ENCODE measurements at places on chromosomes 1 and 21. TPM values are rescaled to one million over a fixed set of nuclear protein-coding genes. Genes with fewer than 3 reads are reported as not detected.
A peak's percentile ranks its signal among the peaks of the same experiment; 100 is the strongest.

GRCh38 chr1:176144526-176144925 is 62.6 kb downstream of the COP1 start:
- no peak for DNase-seq
- H3K27me3 ChIP-seq = no peaks in the 10 kb centered on the region
- no peak overlapping the region for H3K4me3 ChIP-seq
- no peaks in the 10 kb centered on the region for H3K4me1 ChIP-seq

DNA sequence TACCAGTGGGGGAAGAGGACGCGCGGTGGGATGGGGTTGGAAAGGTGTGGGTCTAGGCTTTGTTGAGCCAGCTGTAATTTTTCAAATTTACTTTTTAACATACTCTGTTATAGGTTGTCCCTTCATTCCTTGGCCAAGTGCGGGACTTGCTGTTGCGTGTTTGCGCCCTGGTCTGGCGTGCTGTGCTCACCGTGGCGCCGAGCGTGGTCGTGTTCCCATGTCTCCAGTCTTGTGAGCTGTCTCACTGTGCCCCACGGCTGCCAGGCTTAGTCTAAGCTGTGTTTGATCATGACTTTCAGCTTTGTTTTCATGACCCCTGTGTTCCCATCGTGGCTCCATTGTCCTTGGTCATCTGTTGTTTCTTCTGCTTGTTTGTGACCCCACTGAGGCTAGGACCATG is 26.0 kb downstream of the TRAPPC10 start:
- no peaks in the 10 kb centered on the region for H3K27me3 ChIP-seq
- no peak overlapping the region for H3K4me3 ChIP-seq
- peaks cover 8% of the 10 kb centered on the region for H3K36me3 ChIP-seq
- H3K4me1 ChIP-seq = no peaks in the 10 kb centered on the region

- no peaks in the 10 kb centered on the region for H3K36me3 ChIP-seq
- no peak for DNase-seq
- peak overlapping the region; percentile 9 for H3K4me3 ChIP-seq
- no peaks in the 10 kb centered on the region for H3K27me3 ChIP-seq
- peaks cover 15% of the 10 kb centered on the region for H3K4me1 ChIP-seq
These were observed 21.7 kb downstream of the CASZ1 start for GRCh38 chr1:10774615-10775310.

DNA sequence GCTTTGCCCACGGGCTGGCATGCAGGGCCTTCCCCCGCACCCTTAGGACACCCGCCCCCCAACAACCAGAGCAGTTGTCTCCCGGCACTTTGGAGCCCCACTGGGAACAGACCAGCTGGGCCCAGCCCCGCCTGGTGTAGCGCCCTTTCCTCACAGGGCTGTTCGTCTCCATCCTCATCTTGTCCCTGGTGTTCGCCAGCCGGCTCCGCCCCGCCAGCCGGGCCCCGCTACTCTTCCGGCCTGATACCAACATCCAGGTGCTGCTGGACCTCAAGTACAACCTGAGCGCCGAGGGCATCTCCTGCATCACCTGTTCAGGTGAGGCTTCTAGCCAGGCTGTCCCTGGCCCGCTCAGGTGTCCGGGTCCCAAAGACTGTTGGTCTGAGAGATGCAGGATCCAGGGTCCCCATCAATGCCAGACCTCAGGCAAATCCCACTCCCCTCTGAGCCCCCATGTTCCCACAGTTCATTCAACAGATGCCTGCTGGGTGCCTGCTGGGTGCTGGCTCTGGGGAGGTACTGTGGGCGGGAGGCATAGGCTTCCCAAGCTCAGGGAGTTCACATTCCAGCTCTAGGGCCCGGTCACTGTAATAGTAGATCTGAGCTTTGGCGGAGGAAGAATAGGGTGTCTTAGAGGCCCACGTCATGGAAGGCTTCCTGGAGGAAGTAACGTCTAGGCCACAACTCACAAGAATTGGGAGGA is 41.7 kb downstream of the DISP3 start:
- DNase-seq = no peak
- H3K27me3 ChIP-seq = no peaks in the 10 kb centered on the region
- no peaks in the 10 kb centered on the region for H3K4me1 ChIP-seq

DNA sequence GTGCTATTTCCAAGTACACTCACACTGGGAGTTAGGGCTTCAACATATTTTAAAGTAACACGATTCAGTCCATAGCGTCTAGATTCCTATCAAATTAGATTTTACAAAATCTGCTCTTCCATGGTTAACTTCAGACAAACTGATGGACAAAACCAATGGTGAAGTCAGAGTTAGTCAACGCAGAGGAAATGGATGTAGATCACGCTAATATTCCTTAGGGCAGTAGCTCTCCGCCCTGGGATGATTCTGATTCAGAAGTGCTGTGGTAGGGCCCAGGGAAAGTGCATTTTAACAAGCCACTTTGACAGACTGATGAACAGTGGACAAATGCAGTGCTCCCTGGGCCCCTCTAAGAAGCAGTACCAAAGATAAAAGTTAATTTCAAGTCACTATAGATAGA is 83.2 kb downstream of the HIVEP3 start:
- no peak overlapping the region for H3K27ac ChIP-seq
- no peak overlapping the region for H3K4me3 ChIP-seq
- DNase-seq = no peak
- H3K4me1 ChIP-seq = no peaks in the 10 kb centered on the region
- H3K27me3 ChIP-seq = no peaks in the 10 kb centered on the region

- no peak for DNase-seq
- H3K4me1 ChIP-seq = no peaks in the 10 kb centered on the region
- no peak overlapping the region for H3K4me3 ChIP-seq
- no peak overlapping the region for H3K27ac ChIP-seq
These were observed 12.4 kb downstream of the CLSTN1 start for GRCh38 chr1:9811239-9811966.

- H3K4me1 ChIP-seq = no peaks in the 10 kb centered on the region
- no peaks in the 10 kb centered on the region for H3K36me3 ChIP-seq
- DNase-seq = no peak
- H3K4me3 ChIP-seq = peak overlapping the region; percentile 15
These were observed 36.2 kb downstream of the UBE2G2 start for GRCh38 chr21:44765231-44766013.

DNA sequence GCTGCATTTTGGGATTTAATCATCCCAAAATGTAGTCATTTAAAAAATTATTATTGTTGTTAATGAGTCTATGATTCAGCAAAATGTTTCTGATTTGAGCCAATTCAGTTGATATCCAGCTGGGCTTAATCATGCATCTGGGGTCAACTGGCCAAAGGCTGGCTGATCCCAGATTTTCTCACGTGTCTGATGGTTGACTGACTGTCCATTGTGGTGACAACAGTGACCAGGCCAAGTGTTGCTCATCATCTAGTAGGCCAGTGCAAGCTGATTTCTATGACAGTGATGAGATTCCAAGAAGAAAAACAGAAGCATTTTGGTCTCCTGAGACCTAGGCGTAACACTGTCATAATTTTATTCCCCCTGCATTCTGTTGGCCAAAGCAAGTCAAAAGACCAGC is 80.1 kb upstream of the ZC3H11B start:
- H3K4me3 ChIP-seq = no peak overlapping the region
- no peaks in the 10 kb centered on the region for H3K27me3 ChIP-seq
- no peaks in the 10 kb centered on the region for H3K36me3 ChIP-seq
- no peaks in the 10 kb centered on the region for H3K4me1 ChIP-seq
- H3K27ac ChIP-seq = no peak overlapping the region

DNA sequence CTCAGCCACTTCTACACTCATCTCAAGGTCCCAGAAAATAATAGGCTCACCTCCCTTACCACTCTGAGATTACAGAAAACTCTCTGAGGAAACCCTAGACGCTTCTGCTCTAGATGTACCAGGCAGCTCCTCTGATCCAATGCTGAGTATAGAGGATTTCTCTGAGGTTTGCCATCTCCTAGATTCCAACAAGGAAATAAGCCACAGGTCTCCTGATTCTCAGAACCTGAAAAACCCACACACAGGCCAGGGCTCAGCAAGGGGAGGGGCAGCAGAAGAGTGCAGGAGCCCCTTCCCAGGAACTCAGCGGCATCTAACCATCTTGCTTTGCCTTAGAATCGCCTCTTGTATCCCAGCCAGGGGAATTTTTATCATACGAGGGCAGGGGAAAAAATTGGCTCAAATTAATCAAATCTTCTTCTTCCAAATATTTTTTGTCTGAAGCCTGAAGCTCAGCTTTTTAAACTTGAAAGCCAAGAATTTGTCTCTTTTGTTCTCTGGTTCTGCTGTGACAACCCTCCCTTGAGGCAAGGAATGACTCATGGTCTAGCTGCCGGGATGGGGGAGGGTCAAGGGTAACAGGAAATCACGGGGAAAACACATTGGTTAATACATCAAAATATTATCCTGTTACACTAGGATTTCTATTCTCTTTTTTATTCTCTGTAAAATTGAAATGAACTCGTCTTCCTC is 30.8 kb downstream of the GORAB start:
- no peaks in the 10 kb centered on the region for H3K36me3 ChIP-seq
- no peak overlapping the region for H3K4me3 ChIP-seq
- peaks cover 13% of the 10 kb centered on the region for H3K4me1 ChIP-seq
- no peaks in the 10 kb centered on the region for H3K27me3 ChIP-seq

DNA sequence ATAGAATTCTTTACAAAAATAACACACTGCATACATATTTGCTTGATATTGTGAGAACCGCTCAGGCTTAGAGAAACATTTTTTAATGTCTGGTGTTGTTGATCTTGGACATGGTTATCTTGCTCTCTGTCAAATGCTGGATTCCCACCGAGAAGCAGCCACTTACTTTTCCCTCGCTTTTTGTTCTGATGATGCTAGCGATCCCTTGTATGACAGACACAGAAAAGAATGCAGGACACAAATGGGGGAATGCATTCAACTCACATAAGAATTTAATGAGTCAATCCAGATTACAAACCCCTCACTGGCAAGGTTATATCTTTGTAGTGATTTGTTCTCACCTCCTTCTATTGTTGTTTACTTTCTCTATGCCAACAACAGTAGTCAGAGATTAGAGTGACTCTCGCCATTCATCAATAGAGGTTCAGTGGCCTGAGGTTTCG is 76.8 kb upstream of the AKT3 start:
- H3K36me3 ChIP-seq = no peaks in the 10 kb centered on the region
- H3K4me1 ChIP-seq = no peaks in the 10 kb centered on the region
- H3K4me3 ChIP-seq = no peak overlapping the region
- no peak overlapping the region for H3K27ac ChIP-seq
- no peaks in the 10 kb centered on the region for H3K27me3 ChIP-seq

DNA sequence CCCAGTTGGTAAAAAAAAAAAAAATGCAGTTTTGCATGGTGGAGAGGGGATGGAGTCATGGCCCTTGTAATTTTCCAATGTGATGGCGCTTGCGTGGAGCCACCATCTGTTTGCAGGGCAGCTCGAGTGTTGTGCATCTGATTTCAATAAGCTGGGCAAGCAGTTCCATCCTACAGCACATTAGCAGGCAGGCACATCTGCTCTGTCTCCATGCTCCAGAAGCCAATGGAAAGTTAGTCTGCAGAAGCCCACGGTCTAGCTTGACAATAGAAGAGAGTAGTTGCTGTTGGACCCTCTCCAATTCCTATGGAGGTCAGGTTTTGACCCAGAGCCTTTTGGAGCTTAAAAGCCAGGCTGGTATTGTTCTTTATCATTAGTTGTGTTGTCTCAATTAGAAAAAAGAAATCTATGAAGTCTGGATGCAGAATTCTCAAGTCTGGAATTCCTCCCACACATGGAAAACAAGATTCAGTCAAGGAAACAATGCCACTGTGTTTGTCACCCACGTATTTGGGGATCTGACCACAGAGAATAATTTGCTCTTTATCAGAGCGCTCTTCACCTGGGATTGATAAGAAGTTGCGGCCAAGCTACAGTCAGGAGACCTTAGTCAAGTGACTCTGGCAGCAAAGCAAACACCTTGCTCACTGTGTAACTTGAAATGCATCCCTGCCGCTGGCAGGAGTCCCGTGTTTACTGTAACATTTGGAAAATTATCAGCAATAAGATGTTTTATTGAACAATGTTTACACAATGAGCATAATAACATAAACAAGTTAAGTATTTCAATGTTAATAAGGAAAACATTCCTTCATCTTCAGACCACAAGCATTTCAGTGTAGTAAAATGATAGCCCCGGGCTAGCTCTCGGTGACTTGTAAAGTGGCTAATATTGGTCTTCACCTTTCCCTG is 20.7 kb downstream of the NGF start:
- no peak overlapping the region for H3K27ac ChIP-seq
- H3K36me3 ChIP-seq = no peaks in the 10 kb centered on the region
- H3K4me1 ChIP-seq = peaks cover 5% of the 10 kb centered on the region
- no peaks in the 10 kb centered on the region for H3K27me3 ChIP-seq
- no peak for DNase-seq

DNA sequence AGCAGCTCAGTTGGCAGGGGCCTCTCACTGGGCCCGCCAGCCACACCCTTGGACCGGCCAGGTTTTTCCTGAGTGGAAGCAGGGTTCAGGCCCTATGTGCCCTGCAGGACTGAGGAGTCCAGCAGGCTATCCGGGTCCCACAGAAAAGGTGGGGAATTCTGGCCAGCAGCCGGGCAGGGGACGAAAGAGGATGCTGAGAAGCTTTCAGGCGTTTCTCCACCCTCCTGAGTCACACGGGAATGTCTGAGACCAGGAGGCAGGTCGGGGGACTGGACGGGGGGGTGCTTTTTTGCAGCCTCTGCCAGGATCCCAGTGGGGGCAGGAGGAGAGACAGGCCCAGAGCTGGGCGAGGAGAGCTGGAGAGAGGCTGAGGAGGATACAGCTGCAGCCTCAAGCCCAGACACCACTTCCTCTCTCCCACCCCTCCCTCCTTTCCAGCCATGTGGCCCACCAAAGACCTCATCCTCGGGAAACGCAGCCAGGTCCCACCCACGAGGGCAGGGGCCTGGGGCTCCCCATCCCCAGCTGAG is 105.4 kb downstream of the SPSB1 start:
- no peaks in the 10 kb centered on the region for H3K27me3 ChIP-seq
- no peak overlapping the region for H3K4me3 ChIP-seq
- no peaks in the 10 kb centered on the region for H3K36me3 ChIP-seq
- H3K4me1 ChIP-seq = no peaks in the 10 kb centered on the region
- no peak for DNase-seq

GRCh38 chr1:55231745-55232144 is 16.6 kb upstream of the USP24 start:
- H3K4me1 ChIP-seq = no peaks in the 10 kb centered on the region
- no peak overlapping the region for H3K4me3 ChIP-seq
- no peak for DNase-seq
- H3K27ac ChIP-seq = no peak overlapping the region
- no peaks in the 10 kb centered on the region for H3K36me3 ChIP-seq

- H3K27ac ChIP-seq = no peak overlapping the region
- no peak for DNase-seq
- H3K4me1 ChIP-seq = no peaks in the 10 kb centered on the region
- H3K36me3 ChIP-seq = no peaks in the 10 kb centered on the region
- H3K27me3 ChIP-seq = no peaks in the 10 kb centered on the region
These were observed 35.1 kb downstream of the CATSPERE start for GRCh38 chr1:244496186-244496585.

PPFIA4 gene
- total RNA-seq = 5.6 TPM

DEDD gene
- total RNA-seq = 37.6 TPM

PDC gene
- not detected for total RNA-seq

AGTRAP gene
- total RNA-seq = 66.4 TPM

CFHR1 gene
- not detected for total RNA-seq

MYOC gene
- total RNA-seq = 4.9 TPM

OR2T4 gene
- total RNA-seq = not detected
